Progenitor cell of endocrine pancreas (in vitro differentiated cells): ENCODE measurements at places on chromosomes 1 and 21. TPM values are rescaled to one million over a fixed set of nuclear protein-coding genes. Genes with fewer than 3 reads are reported as not detected.

The CYP4A22 gene
- not detected in 2 replicates for total RNA-seq

The LRRC71 gene
- not detected in 2 replicates for total RNA-seq

The PADI4 gene
- total RNA-seq: not detected in 2 replicates

The BMP8A gene
- total RNA-seq: 0.67 and 0.71 TPM in 2 replicates

The UCHL5 gene
- total RNA-seq: 25.3 and 28.5 TPM in 2 replicates

The CFHR1 gene
- not detected in 2 replicates for total RNA-seq

The AUNIP gene
- total RNA-seq: 4.7 and 5.9 TPM in 2 replicates

The KCNQ4 gene
- 0.67 and 0.73 TPM in 2 replicates for total RNA-seq

The KRTAP19-1 gene
- not detected in 2 replicates for total RNA-seq

The FCRLA gene
- not detected in 2 replicates for total RNA-seq

The TNNI3K gene
- total RNA-seq: not detected in 2 replicates

The NTNG1 gene
- total RNA-seq: 1.1 and 2.5 TPM in 2 replicates

DNA sequence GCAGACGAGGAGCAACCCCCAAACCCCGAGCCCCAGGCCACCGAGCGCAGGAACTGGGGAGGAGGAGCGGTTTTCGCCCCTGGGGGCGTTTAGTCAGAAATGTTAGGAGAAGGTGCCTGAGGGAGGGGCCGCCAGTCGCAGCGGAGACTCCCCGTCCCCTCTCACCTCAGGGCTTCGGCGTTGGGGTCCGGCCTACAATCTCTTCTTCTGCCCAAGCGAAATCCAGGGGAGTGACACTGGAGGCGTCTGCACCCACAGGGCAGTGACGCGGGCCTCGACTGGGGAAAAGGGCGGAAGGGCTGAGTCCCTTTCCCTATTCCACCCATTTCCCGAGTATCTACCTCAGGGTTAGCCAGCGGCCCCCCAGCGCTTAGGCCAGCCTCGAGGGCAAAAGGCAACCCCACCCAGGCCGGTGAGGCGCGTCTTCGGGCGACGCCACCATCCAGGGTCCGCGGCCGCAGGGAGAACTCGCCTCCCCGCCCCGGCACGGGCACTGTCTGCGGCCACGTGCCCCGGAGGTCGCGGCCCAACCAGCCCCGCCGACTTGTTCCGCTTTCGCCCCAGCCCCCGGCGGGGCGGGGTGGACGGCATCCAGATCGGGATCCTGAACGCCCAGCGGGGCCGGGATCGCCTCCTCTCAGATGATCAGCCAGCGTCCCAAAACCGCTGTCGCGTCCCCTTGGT, 118.7 kb upstream of the BARHL2 start:
- no peak for DNase-seq
- no peaks in the 10 kb centered on the region for H3K36me3 ChIP-seq
- no peak overlapping the region for H3K4me3 ChIP-seq
- peaks cover 19% of the 10 kb centered on the region for H3K4me1 ChIP-seq

DNA sequence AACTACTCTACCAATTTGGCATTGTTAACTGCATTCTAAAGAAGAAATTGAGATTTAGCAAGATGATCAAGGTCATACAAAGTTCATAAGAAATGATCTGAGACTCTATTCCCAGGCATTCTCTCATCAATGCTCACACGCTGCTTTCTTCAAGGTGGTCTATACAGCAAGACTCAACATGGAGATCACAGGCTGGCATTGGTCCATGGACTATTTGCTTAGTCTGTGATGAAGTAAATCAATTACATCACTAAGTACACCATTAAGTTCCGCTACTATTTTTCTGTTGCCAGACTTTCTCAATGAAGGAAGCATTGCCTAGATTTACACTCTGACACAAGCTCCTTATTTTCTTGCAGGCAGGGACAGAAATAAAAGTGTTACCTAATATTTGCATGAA, 51.9 kb upstream of the CYP2J2 start:
- no peak for DNase-seq
- no peaks in the 10 kb centered on the region for H3K36me3 ChIP-seq

GRCh38 chr1:29394521-29395225, 158.4 kb downstream of the PTPRU start:
- H3K4me1 ChIP-seq: peaks cover 5% of the 10 kb centered on the region
- H3K36me3 ChIP-seq: no peaks in the 10 kb centered on the region
- no peak for DNase-seq
- H3K27me3 ChIP-seq: peaks cover 2% of the 10 kb centered on the region

DNA sequence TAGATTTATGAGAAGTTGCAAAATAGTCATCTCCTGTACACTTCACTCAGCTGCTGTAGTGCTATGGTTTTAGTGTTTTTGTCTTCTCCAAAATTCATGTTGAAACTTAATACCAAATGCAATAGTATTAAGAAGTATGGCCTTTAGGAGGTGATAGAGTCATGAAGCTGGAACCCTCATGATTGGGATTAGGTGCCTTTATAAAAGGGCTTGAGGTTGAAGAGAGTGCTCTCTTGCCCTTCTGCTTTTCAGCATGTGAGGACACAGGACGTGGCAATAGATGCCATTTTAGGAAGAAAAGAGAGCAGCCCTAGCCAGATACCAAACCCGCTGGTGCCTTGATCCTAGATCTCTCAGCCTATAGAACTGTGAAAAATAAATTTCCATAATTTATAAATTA, 87.6 kb downstream of the CTH start:
- no peaks in the 10 kb centered on the region for H3K4me1 ChIP-seq
- H3K4me3 ChIP-seq: no peak overlapping the region
- H3K36me3 ChIP-seq: no peaks in the 10 kb centered on the region
- no peak for DNase-seq
- H3K27ac ChIP-seq: no peak overlapping the region

GRCh38 chr1:160093624-160094290, 4.7 kb downstream of the IGSF8 start:
- DNase-seq: no peak
- no peak overlapping the region for H3K27ac ChIP-seq
- H3K27me3 ChIP-seq: no peaks in the 10 kb centered on the region
- H3K36me3 ChIP-seq: peaks cover 5% of the 10 kb centered on the region

DNA sequence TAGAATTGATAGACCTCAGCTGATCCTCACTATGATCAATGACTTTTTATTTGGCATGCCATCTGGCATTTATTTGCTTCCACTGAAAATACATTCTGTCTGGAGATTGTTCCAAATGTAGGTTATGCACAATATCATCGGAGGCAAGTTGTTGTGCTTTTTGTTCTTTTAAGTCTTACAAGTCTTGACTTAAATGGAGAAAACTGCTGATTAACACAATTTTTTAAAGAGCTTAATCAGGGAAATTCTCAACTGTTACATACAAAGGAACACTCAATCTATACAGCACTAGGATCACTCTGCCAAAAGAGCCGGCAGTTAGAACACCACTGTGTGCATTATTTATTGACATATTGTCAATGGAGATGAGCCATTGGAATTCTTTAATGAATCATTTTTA, 19.2 kb downstream of the CYYR1 start:
- no peak overlapping the region for H3K27ac ChIP-seq
- H3K4me1 ChIP-seq: peaks cover 8% of the 10 kb centered on the region
- no peaks in the 10 kb centered on the region for H3K27me3 ChIP-seq
- H3K4me3 ChIP-seq: no peak overlapping the region
- peaks cover 19% of the 10 kb centered on the region for H3K36me3 ChIP-seq

GRCh38 chr1:1974834-1975233, 28.8 kb downstream of the CFAP74 start:
- no peaks in the 10 kb centered on the region for H3K36me3 ChIP-seq
- H3K4me1 ChIP-seq: no peaks in the 10 kb centered on the region
- H3K27ac ChIP-seq: no peak overlapping the region
- peaks cover 15% of the 10 kb centered on the region for H3K27me3 ChIP-seq
- no peak for DNase-seq

- no peaks in the 10 kb centered on the region for H3K36me3 ChIP-seq
- H3K4me1 ChIP-seq: no peaks in the 10 kb centered on the region
- H3K27me3 ChIP-seq: no peaks in the 10 kb centered on the region
- no peak overlapping the region for H3K27ac ChIP-seq
- no peak overlapping the region for H3K4me3 ChIP-seq
Measured at GRCh38 chr1:210516697-210517459, 188.2 kb downstream of the HHAT start.

GRCh38 chr1:1421147-1421906, at the start of gene ANKRD65:
Gene ANKRD65, minus strand, starts transcription at chr1:1421276. Its CDS starts 271 bp downstream, at chr1:1421005.
- H3K27me3 ChIP-seq: peaks cover 15% of the 10 kb centered on the region
- H3K27ac ChIP-seq: peak within 1 kb of the TSS; percentile 91
- no peak for DNase-seq
- peak within 1 kb of the TSS; percentile 60 for H3K4me3 ChIP-seq
- peaks cover 3% of the 10 kb centered on the region for H3K36me3 ChIP-seq

DNA sequence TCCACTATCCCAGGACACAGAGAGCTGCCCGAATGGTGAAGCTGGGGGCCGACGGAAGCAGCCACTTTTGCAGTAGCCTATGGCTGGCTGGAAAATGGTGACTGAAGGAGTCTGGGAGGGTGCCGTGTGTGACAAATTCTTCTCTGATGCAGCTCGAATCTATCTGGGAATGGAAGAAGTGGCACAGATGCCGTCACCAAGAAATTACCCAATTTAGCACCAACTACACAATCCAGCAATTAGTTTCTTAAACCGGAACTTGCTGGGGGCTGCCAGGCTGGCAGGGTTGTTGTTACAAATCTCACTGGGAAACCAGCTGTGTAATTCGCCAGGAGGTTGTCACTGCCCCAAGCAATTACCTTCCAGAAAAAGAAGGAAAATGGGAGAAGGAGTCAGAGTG, 18.0 kb downstream of the DLGAP3 start:
- no peak overlapping the region for H3K4me3 ChIP-seq
- no peaks in the 10 kb centered on the region for H3K36me3 ChIP-seq
- no peak overlapping the region for H3K27ac ChIP-seq

DNA sequence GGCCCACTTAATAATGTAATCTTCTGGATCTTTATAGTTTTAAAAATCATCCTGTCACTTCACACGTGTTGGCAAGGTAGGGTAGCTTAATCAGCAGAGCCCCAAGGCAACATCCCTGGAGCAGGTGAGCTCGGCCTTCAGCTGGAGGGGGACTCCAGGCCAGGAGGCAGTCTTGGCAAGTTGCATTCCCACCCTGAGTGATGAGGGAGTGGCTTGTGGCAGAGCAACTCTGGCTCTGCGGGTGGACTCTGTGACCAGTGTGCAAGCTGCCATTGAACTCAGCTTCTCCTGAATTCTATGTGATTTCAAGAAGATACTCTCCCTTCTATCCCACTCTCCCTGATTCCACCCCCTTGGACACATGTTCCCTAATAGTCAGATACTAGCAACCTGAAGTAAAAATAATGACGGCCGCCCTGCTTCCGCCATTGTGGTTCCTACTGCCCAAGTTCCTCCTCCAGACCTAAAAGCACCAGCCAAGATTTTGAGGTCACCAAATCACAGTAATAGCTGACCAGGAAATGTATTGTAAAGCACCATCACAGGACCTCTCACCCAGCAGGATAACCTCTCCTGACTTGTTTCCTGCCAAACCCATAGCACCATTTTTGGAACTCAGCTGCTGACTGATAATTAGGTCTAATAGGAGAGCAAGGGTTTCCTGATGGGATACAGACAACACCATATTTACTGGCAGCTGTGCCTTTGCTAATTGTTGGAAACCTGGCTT, 11.5 kb upstream of the LYST start:
- H3K36me3 ChIP-seq: no peaks in the 10 kb centered on the region
- DNase-seq: no peak
- H3K27ac ChIP-seq: no peak overlapping the region
- no peak overlapping the region for H3K4me3 ChIP-seq

DNA sequence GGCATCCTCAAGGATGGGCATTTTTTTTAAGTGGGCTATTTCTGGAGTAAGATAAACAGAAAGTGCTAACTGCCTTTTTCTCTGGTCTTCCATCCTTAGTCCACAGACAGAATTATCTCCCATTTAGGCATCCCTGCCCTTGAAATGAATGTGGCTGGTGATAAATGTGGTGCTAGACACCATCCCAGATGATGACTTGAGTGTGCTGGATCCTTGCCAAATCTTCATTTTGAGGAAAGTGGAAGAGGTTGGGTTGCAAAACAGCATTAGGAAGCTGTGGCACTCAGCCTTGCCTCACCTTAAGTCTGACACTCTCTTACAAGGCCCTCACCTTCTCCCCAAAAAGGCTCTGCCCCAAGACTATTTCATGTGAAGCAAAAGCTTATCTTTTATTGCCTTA, 19.2 kb downstream of the MAB21L3 start:
- peaks cover 18% of the 10 kb centered on the region for H3K4me1 ChIP-seq
- no peak overlapping the region for H3K4me3 ChIP-seq
- no peak for DNase-seq
- H3K36me3 ChIP-seq: no peaks in the 10 kb centered on the region
- H3K27me3 ChIP-seq: peaks cover 4% of the 10 kb centered on the region
- H3K27ac ChIP-seq: no peak overlapping the region

- H3K4me1 ChIP-seq: peaks cover 16% of the 10 kb centered on the region
- H3K4me3 ChIP-seq: no peak overlapping the region
- DNase-seq: no peak
- H3K36me3 ChIP-seq: no peaks in the 10 kb centered on the region
- H3K27me3 ChIP-seq: no peaks in the 10 kb centered on the region
- peak overlapping the region; percentile 32 for H3K27ac ChIP-seq
Measured at GRCh38 chr1:63753591-63753990, 20.2 kb upstream of the ROR1 start.

- no peaks in the 10 kb centered on the region for H3K27me3 ChIP-seq
- peaks cover 2% of the 10 kb centered on the region for H3K36me3 ChIP-seq
Measured at GRCh38 chr21:18387994-18388393, 15.6 kb downstream of the TMPRSS15 start.

DNA sequence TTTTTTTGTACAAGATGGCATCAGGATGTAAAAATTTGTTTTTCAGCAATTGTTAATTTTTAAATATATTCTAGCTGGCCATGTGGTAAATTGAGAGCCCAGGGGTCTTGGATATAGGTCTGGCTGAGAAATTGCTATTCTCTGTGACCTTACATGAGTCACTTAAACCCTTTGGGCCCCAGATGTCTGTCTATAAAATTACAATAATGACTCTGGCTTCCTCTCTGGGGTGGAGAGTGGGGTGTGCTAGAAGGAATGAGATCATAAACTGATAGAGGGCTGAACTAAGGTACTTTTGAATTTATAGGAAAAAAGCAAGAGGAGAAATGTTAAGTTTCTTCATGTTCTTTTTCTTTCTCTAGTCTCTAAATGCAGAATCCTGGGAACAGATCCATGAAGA, 12.4 kb upstream of the TCHH start:
- DNase-seq: no peak
- no peak overlapping the region for H3K4me3 ChIP-seq
- H3K4me1 ChIP-seq: no peaks in the 10 kb centered on the region
- no peak overlapping the region for H3K27ac ChIP-seq

DNA sequence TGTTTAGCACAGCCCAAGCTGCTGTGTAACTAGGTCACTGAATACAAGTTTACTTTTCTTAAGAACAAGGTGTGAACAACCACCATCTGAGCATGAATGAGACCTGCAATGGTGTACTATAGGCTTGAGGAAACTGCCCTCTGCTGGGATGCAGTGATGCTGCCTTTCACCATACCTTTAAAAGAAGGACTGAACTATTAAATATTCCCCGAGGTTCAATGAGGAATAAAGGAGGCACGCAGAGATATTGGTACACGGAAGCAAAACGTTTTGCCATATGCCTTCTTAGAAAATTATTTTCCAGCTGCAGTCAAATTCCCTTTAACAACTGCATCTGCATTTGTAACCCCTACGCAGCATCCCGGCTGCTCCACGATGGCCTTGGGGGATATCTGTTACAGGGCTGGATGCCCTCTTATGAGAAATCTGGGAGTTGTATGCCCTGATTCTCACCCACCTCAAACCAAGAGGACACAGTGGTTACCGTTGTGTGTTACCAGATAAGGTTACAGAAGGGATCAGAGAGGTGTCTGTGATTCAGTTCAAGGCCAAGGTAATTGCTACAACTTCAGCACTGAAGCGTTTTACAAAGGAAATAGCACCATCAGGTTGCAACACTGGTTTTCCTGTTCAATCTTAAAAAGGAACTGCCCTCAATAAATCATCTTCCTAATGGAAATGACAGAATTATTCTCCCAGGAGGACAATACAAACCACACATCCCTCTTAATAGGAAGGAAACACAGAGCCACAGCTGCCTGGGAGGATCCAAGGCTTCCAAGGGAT, 470.5 kb downstream of the LTN1 start:
- H3K4me3 ChIP-seq: no peak overlapping the region
- no peaks in the 10 kb centered on the region for H3K4me1 ChIP-seq
- no peaks in the 10 kb centered on the region for H3K27me3 ChIP-seq
- H3K36me3 ChIP-seq: no peaks in the 10 kb centered on the region
- H3K27ac ChIP-seq: no peak overlapping the region
